ENCODE measurements at places on chromosomes 3 and 15. TPM values are rescaled to one million over a fixed set of nuclear protein-coding genes. Genes with fewer than 3 reads are reported as not detected.

EFCAB12 gene
- 0.41 TPM for total RNA-seq

CIDEC gene
- not detected for total RNA-seq

ADAMTSL3 gene
- total RNA-seq = 17.1 TPM

GPR87 gene
- not detected for total RNA-seq

CSTA gene
- total RNA-seq = not detected

FYCO1 gene
- 1.2 TPM for total RNA-seq

COL6A5 gene
- under 0.01 TPM for total RNA-seq

PPM1L gene
- total RNA-seq = 63.2 TPM

C2CD4A gene
- under 0.01 TPM for total RNA-seq

Data from frontal cortex (tissue), 4 donors.